ENCODE measurements at places on chromosomes 12 and 14.

DNA sequence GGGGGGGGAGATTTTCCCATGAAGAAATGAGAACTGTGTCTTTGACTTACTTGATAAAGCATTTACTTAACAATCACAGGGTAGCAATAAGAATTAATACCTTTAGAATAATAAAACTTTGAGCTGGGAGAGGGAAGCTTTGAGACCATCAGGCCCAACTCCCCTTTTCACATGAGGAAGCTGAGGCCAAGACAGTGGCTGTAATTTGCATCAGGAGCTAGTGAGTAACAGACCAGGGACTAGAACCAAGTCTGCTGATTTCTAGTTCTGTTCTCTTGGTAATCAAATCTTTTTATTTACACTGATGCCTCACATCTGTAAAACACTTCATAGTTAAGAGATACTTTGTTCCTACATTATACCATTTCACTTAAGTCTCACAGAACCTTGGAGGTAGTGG is 28.7 kb downstream of the TTC8 start:
- DNase-seq: no peak

GRCh38 chr12:121545480-121545879 is 35.3 kb downstream of the KDM2B start:
- DNase-seq: no peak

DNA sequence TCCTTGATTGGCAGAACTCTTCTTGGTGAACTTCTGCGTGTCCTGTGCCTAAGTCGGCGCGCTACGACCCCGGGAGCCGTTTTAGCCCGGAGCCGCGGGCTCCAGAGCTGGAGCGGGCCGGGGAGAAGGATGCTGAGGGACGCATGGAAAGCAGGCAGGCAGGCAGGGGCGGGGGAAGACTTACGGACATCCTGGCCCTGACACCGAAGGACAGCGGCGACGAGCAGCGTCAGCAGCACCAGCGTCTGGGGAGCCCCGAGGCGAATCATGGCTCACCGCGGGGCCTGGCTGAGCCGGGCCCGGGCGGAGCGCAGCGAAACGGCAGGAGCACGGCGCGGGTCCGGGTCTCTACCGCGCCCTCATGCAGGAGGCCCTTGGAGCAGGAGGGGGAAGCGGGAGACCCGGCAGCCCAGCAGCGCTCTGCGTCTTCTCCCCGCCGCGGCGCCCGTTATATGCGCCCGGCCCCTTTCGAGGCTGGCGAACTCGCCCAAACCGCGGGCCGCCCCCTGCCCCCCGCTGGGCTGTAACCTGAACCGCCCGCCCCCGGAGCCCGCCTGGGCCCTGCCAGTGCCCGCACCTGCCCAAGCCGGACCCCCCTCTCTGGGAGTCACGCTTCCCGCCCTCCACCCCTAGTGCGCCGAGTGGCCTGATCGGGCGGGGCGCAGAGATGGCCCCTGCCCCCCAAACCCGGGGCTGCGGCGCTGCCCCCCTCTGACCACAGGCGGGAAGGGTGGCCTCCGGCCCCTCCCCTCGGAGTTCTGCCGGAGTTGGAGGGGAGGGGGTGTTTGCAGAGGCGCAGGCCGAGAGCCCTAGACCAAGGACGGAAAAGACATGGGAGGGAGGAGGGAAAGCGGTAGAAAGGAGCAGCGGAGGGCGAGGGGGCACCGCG is at the start of gene COL2A1:
Gene COL2A1 (minus strand): TSS at position 424 of the 889 bp plus-strand sequence. CDS start 155 bp downstream, at position 269.
- peak; percentile 7 for DNase-seq

DNA sequence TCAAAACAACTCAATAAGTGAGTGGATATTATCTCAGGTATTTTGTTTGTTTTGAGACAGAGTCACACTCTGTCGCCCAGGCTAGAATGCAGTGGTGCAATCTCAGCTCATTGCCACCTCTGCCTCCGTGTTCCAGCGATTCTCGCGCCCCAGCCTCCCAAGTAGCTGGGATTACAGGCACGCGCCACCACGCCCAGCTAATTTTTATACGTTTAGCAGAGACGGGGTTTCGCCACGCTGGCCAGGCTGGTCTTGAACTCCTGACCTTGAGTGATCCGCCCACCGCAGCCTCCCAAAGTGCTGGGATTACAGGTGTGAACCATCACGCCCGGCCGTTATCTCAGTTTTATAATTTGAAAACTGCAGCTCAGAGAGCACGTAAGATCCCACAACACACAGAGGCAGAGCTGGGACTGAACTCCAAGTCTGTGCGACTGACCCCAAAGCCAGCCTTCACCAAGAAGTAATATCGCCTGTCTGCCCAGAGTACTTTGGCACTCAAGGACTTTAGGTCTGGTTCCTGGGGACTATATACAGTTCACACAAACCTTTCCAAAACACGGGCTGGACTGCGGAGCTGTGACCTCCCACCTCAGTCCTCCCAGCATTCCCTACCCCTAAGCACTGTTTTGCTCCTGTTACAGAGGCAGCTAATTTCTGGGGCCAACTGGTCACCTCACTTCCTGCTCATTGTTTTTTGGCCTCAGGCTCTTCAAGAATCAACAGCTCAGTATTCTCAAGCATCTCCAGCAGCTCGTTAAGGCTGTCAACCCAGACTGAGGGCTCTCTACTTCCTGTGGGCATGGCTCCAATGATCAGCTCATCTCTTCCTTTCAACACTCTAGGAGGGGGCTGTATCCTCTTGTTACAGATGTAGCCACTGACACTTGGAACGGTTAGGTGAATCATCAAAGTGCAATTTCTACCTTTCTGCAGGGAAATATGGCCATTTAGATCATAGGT is 22.5 kb downstream of the TESC start:
- no peak for DNase-seq

- DNase-seq: no peak
Observed at GRCh38 chr12:51702587-51702986, 111.6 kb downstream of the SCN8A start.

- no peak for DNase-seq
Observed at GRCh38 chr12:98109266-98109665, 406.1 kb upstream of the TMPO start.

DNA sequence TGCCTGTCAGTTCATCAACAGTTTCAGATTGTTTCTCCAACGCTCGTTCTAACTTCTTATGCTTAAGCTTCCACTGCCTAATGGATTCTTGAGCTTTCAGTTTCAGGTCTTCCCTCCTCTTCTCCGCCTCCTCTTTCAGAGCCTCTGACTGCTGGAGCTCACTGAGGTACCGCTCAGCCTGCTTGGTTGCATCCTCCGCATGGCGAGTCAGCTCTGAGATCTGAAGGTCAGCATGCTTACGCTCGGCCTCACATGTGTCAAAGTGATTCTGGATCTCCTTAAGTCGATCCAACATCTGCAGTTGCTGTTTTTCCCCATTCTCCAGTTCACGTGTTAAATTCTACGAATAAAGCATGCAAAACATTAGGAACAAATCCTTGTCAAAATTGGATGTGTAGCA is 148.8 kb downstream of the CEP128 start:
- no peak for DNase-seq

- DNase-seq: no peak
Observed at GRCh38 chr12:121159467-121160307, 27.0 kb downstream of the P2RX7 start.

GRCh38 chr14:59302313-59302712 is 113.8 kb downstream of the DAAM1 start:
- DNase-seq: no peak

GRCh38 chr12:92900941-92901340 is 28.2 kb downstream of the EEA1 start:
- no peak for DNase-seq

- DNase-seq: no peak
Observed at GRCh38 chr14:104895207-104895785, 29.4 kb upstream of the PLD4 start.

DNA sequence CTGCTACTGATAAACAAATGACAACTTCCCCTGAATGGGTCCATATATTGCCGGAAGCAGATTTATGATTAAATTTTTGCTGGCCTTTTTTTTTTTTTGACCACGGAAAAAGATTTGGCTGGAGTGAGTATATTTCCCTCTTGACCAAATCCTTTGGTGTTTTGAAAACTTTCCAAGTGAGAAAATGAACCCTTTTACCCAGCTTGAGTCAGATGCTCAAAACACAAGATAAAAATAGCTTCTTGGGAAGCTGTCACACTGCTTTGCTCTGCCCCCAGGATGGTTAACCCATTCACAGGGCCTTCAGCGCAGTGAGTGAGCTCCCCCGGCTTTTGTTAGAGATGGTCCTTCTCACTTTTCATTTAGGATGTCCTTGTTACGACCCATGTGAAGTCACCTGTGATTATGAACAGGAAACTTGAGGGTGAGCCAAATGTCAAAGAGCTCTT is 224.3 kb downstream of the PELI2 start:
- DNase-seq: peak; percentile 67

DNA sequence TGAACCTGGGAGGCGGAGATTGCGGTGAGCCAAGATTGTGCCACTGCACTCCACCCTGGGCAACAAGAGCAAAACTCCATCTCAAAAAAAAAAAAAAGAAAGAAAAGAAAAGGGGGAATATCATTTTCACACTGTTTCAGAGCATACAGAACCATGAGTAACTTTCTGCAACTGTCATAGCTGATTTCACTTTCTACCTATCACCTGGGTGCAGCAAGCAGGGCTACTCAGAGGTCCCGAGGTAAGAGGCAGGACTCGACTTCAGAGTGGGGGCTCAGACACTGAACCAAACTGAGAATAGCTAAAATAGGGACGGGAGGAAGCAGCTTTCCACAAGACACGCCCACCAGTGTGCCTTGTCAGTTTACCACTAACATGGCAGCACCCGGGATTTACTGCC is 29.8 kb downstream of the OR10P1 start:
- no peak for DNase-seq

DNA sequence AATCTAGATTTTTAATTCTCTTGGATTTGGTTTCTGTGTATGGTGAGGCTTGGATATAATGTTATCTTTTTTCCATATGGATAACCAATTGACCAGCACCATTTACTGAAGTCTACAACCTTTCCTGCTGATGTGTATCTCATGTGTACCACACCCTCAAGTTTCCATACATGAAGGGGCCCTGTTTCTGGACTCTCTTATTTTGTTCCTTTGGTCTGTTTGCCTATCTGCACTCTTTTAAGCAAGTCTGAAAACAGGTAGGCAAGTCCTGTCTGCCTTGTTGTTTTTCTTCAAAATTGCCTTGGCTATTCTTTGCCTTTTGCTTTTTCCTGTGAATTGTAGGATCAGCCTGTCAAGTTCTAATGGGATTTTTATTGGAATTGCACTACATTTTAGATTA is 44.6 kb downstream of the MAX start:
- DNase-seq: no peak

- DNase-seq: peak; percentile 56
Observed at GRCh38 chr12:6828781-6829535, 751 bp downstream of the P3H3 start.

GRCh38 chr14:99915305-99916090 is 122.3 kb downstream of the EML1 start:
- no peak for DNase-seq

GRCh38 chr12:52975820-52976573 is 27.1 kb downstream of the KRT18 start:
- DNase-seq: peak; percentile 22

- peak; percentile 82 for DNase-seq
Observed at GRCh38 chr14:33737446-33737845, 213.4 kb downstream of the EGLN3 start.

- no peak for DNase-seq
Observed at GRCh38 chr14:99716850-99717681, 33.0 kb downstream of the CYP46A1 start.

DNA sequence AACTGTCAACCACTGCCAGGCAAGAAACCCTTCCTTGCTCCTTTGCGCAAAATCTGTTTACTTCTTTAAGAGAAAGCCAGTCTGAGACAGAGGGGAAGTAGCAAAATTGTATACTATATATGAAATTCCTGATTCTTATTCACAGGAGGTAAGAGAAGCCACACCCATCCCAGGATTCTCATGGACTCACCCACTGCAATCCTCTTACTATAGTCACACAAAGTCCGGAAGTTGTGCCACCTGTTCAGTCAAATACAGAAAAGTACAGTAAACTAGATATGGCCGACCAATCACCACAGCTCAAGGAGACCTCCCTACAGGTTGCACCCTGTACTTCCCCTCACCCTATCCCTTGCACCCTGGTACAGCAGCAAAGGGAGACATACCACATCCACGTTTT is 2.9 kb downstream of the PRMT5 start:
- peak; percentile 6 for DNase-seq

DNA sequence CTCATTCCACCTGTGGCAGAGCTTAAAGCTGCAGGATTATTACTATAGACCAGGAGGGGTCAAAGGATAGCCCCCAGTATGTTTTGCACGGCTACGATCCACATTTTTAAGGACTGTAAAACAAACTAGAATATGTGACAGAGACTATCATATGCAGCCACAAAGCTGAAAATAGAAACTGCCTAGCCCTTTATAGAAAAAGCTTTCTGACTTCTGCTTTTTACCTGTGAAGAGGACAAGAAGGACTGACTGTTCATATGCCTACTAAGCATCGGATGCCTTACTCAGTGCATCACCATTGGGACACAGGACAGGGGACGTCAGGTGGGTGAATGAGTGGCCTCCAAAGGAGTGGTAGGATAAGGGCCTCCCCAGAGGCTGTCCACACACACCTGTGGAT is 29.8 kb downstream of the SPTB start:
- DNase-seq: no peak

DNA sequence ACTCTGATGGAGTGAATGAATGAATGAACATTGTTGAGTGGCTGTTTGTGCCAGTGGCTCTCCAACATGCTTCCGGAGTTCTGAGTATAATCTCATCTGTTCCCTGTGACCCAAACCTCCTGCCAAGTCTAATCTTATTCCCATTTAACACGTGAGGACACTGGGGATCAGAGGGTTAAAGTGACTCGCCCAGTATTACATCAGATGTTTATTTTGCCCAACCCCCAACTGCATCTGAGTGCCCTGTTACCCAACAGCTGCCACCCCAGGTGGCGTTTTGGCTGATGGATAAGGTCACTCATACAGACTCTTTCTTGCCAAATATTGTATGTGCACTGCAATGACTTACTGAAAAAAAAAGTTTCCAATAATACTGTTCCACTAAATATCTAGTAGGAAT is 210.9 kb downstream of the EXOC5 start:
- no peak for DNase-seq

GRCh38 chr12:132638541-132639408 is 20.2 kb downstream of the P2RX2 start:
- DNase-seq: peak; percentile 80

Measured in AG10803 (cell line).